Fibroblast of upper back skin (primary cell): ENCODE measurements at places on chromosomes 2 and 18.

DNA sequence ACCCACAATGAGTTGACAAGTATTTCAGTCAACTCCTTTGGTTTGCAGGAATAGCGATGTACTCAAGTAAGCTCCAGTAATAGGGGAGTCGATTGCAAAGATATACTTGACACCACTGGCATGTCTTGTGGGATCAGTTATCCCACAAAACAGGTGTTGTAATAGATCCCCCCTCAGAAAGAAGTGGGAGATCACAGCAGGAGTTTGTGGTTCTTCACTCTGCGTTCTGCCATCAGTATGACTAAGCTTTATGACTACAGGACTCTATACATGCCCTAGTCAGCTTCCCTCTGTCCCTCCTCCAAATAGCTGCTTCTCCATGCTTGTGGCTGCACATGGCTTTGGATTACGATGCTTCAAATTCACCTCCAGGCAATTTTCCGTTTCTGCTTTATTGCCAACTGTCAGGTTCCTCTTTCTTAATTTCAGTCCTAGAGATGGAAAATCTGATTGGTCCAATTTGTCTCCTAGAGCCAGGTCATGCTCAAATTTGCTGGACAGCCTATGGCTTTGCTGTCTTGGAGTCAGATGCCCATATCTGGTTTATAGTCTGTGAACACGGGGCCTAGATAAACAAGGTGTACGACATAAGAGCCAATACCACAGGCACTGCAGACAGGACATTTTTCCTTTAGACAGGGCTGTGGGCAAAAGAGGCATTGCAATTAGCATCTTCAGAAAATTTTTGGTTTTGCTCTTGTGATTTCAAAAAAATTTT lies 221.7 kb downstream of the PAX3 start:
- no peak for DNase-seq

DNA sequence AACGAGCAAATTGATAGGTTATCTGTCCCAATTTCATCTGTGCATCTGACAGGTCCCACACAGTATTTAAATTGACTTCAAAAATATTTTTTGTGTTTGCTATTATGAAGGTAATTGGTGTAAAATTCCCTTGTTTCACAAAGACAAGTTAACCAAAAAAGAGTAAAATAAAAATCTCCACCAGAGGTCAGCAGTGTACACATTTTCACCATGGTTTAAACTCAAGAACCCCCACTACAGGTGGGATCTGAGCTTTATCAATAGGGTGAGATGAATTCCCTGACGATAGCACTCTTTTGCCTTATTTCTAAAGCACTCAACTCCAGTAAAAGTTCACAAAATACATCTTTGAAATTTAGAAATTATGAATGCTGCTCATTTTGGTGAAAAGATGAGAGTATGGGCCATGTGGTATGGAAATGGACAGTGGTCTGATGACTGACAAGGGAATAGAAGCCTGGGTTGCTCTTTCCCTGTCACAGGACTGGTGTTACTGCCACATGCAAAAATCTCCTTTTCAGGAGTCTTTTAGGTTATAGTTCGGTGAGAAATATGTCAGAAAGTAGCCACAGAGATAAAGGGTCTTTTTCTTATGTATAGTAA lies 68.0 kb downstream of the SERPINB8 start:
- DNase-seq, result peak; percentile 27

DNA sequence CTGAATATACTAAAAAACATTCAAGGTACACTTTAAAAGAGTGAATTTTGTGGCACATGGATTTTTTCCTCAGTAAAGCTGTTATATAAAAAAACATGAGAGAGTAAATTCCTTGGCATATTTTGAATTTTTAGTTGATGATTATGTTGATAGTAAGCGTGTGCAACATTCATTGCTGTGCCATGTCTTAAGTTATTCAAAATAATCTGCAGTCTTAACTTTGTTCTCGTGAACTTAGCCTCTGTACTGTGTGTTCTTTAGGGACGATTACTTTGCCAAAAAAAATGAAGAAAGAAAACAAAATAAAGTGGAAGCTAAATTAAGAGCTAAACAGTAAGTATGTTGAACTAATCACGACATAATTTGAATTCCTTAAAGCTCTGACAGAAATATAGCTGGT lies 9.6 kb downstream of the SSB start:
- peak; percentile 36 for DNase-seq

DNA sequence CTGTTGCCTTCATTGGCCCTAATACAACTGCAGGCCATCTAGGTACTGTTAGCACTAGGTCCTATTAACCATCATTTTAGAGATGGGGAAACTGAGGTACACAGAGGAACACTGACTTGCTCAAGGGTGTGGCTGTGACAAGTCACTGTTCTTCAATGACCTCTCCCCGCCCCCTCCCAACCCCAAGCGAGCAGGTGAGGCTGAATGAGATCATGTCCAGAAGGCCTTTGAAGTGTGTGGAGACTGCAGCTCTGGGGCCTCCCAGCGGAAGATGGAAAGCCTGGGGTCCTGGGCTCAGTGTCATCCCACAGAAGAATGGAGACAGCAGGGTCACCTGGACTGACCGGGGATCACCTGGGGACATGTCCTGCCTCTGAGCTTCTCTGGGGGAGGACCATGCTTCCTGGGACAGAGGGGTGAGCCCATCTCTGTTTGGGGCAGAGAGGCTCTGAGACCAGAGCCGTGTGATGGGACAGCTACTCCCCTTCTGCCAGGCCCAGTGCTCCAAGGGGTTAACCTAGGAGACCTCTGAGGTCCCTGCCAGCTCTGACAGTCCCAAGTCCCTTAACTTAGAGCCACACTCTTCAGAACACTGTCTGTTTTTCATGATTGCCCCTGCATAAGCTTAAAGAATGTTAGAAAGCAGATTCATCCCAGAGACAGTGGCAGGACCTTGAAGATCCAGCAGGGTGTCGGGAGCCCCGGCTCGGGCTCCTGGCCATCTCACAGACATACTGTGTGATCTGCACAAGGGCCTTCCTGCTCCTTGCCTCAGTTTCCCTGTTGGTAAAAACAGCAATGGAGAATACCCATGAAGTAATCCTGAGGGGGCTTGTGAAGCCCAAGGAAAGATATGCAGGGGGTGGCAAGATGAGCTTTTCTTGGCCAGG lies 16.7 kb upstream of the FOSL2 start:
- no peak for DNase-seq

- DNase-seq, result peak; percentile 66
Observed at GRCh38 chr2:18719978-18720775, 130.8 kb upstream of the NT5C1B start.

- DNase-seq, result peak; percentile 41
Observed at GRCh38 chr2:238231251-238231793, 8.5 kb downstream of the HES6 start.
